ENCODE measurements at places on chromosomes 1 and 21. TPM values are rescaled to one million over a fixed set of nuclear protein-coding genes. Genes with fewer than 3 reads are reported as not detected.

The LCE1E gene
- not detected for polyA plus RNA-seq

The S100PBP gene
- 45.9 TPM for polyA plus RNA-seq

The GPR61 gene
- 0.58 TPM for polyA plus RNA-seq

The LTN1 gene
- polyA plus RNA-seq: 34.6 TPM

The ASAP3 gene
- polyA plus RNA-seq: 34.5 TPM

- no peak for DNase-seq
These were observed 11.1 kb downstream of the F3 start for GRCh38 chr1:94530373-94530878.

GRCh38 chr1:164562511-164562910, 3.5 kb downstream of the PBX1 start:
- no peak for DNase-seq

- DNase-seq: no peak
These were observed at the start of gene OLIG1 for GRCh38 chr21:33069994-33070743. OLIG1 (plus strand) TSS chr21:33070141; CDS start chr21:33070247, 106 bp downstream.

- DNase-seq: no peak
These were observed 109.3 kb downstream of the KAZN start for GRCh38 chr1:14707531-14708445.

DNA sequence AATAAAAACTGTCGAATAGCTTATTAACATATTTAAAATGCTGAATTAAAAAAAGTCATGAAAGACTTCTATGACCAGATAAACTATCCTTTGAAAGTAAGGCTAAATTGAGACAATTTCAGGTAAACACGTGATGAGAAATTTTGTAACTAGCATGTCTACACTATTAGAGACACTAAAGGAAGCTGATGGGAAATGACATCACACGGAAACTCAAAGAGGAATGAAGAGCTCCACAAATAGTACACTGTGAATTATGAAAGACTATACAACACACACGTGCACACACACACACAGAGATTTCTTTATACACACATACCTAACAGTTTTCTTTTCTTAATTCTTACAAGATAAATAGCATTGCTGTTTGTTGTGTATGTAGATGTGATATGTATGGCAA, 70.9 kb upstream of the PLA2G4A start:
- no peak for DNase-seq

- DNase-seq: no peak
These were observed 1.3 kb downstream of the CDC42BPA start for GRCh38 chr1:227317011-227317451.

- no peak for DNase-seq
These were observed 139.8 kb upstream of the USH2A start for GRCh38 chr1:216563087-216563486.

- DNase-seq: no peak
These were observed 14.9 kb upstream of the AGT start for GRCh38 chr1:230728710-230729392.

DNA sequence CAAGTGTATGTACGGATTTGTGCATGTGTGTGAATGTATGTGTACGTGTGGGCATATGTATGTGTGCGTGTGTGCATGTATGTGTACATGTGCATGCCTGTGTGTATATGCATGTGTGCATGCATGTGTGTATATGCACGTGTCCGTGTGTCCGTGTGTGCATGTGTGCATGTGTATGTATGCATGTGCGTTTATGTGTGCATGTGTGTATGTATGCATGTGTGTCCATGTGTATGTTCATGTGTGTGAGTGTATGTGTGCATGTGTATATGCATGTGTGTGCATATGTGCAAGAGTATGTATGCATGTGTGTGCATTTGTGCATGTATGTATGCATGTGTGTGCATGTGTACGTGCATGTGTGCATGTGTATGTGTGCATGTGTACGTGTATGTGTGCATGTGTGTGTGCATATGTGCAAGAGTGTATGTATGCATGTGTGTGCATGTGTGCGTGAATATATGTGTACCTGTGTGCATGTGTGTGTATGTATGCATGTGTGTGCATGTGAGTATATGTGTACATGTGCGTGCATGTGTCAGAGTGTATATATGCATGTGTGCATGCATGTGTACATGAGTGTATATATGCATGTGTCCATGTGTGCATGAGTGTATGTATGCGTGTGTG, 15.6 kb downstream of the EPHA8 start:
- no peak for DNase-seq

DNA sequence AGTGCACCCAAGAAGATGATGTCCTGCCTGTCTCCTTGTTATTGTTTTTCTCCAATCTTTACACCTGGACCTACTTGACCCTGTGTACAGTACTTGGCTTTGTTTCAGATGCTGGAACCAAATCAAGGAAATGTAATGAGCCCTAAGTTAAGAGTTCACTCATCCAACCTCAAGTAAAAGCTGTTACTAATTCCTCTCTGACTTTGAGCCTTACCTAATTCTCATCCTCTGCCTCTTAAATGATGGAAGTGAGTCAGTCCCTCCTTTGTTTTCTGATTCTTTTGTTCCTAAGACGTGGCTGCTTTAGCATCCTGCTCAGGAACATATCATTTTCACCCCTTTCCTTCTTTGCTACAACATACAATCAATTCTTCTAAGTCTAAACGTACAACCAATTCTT, 15.3 kb upstream of the PLA2G4A start:
- no peak for DNase-seq

DNA sequence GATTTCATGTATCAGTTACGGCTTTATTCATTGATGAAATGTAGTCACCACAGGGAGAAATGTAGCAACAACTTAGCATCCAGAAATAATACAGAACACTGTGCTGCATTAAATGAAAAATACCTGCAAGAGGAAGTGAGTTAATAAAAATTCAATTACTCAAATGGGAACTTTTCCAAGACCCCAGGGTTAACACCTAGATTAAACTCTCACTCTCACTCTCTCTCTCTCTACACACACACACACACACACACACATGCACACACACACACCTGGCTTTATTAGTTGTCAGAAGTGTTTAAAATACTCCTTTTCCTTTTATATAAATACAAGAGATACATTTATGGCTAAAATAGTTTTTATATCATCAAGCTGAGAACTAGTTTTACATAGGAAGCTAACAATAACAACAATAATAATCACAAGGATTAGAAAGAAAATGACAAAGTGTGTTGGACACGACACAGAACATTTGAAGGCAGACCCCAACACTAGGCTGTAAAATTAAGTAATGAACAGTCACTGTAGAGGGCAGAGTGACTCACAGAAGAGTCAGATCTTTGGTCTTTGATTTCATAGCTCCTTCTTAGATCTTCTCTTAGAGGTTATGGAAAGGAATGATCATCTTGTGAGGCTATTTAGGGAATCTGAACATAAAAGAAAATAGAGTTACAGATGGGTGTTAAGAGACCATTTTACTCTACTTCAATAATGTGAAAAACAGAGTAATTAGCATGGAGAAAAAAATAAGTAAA, 1266.0 kb upstream of the ADGRL2 start:
- DNase-seq: peak; percentile 21

DNA sequence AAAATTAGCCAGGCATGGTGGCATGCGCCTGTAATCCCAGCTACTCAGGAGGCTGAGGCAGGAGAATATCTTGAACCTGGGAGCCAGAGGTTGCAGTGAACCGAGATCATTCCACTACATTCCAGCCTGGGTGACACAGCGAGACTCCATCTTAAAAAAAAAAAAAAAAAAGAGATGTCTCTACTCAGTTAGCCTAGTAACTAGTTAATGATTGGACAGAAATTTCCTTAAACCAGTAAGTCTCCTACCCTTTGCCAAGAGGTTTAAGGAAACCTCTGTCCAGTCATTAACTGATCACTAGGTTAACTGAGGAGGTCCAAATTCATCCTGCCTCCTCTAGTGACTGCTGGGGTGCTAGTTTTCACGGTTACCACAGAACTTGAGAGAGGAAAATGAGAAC, 143.9 kb upstream of the UBE2U start:
- DNase-seq: no peak

DNA sequence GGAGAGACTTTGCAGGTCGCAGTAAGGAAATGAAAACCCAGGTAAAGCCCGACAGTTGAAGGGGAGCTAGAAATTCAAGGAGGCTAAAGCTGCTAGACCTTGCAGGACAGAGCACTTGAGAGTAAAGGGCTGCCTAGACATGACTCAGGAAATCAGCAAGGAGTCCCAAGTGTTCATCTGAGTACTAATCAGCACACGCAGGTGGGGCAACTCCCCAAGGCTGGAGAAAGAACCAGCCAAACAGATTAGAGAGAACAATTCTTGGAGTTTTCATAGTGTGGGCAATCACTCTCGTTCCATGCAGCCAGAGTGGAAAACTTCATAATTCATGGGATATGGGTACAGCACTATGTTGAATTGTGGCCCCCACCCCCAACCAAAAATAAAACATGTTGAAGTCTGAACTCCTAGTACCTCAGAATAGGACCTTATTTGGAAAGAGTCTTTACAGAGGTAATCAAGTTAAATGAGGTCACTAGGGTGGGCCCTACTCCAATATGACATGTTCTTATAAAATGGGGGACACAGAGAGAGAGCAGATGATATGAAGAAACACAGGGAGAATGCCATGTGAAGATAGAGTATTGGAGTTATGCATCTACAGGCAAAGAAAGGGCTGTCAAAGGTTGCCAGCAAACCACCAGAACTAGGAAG, 28.0 kb downstream of the SYDE2 start:
- DNase-seq: no peak

DNA sequence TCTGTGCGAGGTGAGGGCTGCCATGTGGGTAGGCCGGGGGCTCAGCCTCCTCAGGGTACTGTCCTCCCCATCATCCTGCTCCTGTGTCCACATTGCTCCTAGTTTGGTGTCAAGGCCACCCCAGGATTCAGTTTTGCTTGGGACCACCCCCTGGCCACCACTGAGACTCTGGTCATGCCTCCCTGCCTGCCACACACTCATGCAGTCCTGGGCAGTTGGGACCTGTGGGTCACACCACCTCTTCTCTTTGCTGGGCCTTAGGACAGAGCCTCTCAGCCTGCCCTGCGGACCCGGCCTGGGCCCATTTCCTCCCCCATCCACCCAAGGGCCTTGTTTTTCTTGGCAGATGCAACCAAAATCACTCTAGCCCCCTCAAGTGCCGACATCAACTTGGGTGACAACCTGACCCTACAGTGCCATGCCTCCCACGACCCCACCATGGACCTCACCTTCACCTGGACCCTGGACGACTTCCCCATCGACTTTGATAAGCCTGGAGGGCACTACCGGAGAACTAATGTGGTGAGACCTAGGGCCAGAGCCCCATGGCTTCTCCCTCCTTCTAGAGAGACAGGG, 19.4 kb downstream of the TMEM81 start:
- DNase-seq: no peak

DNA sequence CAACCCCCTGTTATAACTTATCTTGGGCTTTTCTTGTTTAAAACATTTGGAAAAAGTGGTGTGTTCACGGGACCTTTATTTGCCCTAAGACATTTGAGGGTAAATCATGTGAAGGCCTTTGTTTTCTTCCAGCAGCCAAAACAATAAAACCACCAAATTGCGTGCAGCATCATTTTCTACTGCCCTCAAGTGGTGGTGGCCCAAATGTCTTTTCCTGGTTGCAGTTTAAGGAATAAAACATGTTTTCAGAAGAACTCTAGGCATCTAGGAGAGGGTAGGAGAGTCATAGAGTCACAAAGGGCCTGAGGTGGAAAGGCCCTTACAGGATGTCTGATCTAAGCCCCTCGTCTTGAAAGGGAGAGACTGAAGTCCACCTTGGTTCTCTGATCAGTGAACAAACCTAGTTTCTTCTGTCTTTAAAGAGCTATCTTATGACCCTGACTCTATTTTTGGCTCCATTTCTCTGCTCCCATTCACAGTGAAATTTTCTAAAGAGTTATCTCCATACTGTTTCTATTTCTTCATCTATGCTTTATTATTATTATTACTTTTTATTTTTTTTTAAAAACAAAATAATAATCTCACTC, 16.0 kb upstream of the EPS15 start:
- peak; percentile 14 for DNase-seq

DNA sequence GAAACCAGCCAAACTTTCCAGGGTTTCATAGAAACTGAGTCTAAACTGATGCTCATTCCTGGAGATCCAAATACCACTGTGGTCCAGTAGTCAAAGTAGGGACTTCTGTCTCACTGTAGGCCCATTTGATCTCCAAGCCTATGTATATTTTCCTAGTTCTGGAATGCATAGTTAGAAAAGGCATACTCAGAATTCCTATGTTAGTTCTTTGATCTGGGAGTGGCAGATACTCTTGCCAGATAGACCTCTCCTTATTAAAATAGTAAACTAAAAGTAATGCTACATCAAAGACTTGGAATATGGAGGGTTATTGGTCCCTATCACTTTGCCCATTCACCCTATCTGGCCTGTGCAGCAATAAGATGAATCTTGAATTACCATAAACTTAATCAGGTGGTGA, 10.4 kb upstream of the SGIP1 start:
- DNase-seq: no peak

Data from left renal cortex interstitium (tissue), 4 donors.